ENCODE measurements at places on chromosomes 12 and 14. TPM values are rescaled to one million over a fixed set of nuclear protein-coding genes. Genes with fewer than 3 reads are reported as not detected.
A peak's percentile ranks its signal among the peaks of the same experiment; 100 is the strongest.

DNA sequence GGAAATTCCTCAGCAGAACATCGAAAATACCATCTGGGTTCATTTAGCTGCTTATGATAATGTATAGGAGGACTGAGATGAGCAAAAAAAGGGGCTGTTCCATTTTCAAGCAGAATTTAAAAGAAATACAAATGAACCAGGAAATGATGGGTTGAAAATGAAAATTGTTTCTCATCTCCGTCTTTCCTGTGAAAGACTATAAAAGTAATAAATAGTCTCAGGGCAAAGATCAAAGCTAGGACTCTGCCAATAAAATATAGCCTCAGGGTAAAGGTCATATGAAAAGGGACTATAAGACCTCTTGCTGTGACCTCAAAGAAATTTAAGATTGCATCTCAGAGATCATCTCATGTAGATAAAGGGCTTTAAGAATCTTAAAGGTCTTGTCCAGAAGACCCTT lies 478.0 kb downstream of the BTG1 start:
- no peak for DNase-seq

DNA sequence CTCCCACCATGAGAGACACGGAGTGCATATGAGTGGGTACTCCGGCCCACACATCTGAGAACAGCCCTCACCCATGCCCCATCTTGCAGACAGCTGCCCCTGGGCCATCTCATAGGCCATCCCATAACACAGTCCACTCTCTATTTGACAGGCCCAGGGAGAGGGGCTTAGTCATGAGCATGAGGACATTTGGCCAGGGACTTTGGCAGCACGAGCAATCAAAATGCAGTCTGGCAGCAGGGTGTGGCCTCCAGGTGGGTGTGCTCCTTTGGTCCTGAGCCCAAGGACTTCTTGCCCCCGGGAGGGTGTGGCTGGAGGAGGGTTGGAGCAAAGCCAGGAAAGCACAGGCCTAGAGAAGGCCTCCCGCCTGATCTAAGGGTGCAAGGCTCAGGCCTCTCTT lies 25.6 kb downstream of the EMP1 start:
- DNase-seq = no peak

DNA sequence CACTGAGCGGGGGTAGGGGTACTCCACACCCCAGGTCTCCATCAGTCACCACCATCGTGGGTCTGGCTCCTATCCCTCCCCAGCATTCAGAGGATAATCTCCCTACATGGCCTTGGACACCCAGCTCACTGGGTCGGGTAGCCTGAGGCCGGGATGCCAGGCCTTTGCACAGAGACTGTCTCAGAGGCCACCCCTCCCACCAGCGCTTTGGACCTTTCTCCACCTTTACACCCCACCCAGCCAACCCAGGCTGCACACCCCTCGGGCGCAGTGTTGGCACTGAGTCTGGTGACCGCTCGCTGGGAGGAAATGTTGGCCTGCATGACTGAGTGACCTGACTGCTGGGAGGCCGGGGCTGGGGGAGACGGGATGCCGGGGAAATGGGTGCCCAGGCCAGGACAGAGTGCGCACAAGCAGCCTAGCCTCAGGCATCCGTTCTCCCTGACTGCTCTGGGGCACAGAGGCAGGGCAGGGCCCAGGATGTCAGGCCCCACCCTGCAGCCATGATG lies 10.6 kb upstream of the LBHD2 start:
- no peak for DNase-seq

DNA sequence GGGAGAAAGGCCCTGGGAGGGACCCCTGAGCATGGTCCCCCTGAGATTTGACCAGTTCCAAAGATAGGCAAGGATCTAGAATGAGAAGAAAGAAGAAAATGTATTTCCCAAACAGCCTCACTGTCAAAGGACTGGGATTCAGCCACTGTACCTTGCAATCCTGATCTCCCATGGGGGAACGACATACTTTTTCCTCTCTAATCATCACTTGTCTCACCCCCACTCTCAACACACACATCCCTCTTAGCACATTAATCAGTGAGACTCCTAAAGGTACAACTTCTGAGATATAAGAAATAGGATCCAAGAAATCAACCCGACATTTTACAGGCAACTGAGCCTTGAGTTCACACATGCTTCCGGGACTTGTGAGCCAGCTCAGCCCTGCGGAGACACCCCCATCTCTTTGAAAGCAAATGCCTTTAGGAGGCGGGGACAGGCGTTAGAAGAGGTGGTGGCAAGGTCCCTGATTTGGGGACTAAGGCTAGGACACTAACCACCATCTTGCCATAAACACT lies 1.4 kb downstream of the MAP3K9 start:
- DNase-seq = no peak

GRCh38 chr12:8816448-8817050 lies 5.9 kb upstream of the A2ML1 start:
- no peak for DNase-seq

GRCh38 chr12:42756841-42757623 lies 167.5 kb upstream of the PRICKLE1 start:
- DNase-seq = no peak

DNA sequence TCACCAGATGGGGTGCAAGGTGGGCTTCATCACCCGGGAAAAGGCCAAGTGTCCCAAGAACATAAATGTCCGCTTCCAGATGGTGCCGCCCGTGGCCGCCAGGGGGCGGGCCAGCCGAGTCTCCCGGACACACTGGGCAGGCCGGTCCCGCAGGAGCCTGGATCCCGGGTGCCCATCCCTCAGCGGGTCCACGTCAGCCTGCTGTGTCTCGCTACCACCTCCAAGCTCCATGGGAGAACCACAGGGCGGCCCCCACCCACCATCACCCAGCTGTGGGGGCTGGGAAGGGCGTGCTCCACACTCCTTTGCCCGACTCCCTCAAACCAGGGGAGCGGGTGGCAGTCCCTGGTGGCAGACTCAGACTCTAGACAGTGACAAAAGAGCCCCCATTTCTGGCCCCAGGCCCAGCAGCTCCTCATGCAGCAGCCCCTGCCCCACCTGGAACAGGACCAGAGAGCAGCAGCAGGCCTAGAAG lies 22.0 kb upstream of the NUDT14 start:
- DNase-seq = peak; percentile 87

IFI27 gene
- 15.5 TPM for total RNA-seq
